ENCODE measurements at places on chromosomes 4 and X.

GRCh38 chrX:101206471-101206870 lies 13.1 kb upstream of the DRP2 start:
- no peak for DNase-seq

DNA sequence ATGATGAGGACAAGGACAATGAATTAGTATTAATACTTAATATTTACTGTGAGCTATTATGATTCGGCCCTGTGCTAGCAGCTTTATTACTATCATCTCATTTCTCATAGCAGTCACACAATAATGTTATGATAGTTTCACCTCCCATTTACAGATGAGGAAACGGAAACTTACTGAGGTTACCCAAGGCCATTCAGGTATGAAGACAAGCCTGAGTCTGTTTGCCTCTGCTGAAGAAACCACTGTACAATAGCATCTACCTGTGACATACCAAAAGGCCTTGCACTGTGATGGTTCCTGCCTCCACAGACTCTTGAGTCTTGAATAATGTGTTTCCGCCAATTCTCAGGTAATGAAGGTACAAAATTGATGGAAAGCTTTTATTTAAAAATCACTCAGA lies 248.5 kb downstream of the NPFFR2 start:
- no peak for DNase-seq

GRCh38 chr4:74012130-74012529 lies 13.7 kb upstream of the CXCL5 start:
- DNase-seq: no peak

GRCh38 chr4:127782025-127782274 lies 172 bp upstream of the HSPA4L start:
- peak; percentile 92 for DNase-seq

- no peak for DNase-seq
Measured at GRCh38 chr4:122617597-122618593, 3.0 kb downstream of the IL21 start.

GRCh38 chr4:14513471-14513870 lies 488.8 kb upstream of the CPEB2 start:
- DNase-seq: no peak

DNA sequence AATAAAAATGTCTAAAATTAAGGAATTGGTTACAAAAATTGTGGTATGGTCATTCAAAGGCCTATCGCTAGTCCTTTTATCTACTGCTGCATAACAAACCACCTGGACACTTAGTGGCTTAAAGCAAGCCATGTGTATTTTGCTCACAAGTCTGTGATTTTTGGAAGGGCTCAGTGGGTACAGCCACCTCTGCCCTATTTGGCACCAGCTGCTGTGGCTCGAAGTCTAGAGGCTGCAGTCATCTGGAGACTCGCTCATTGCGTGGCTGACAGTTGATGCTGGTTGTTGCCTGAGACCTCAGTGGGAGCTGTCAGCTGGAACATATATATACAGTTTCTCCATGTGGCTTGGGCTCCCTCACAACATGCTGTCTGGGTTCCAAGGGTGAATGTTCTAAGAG lies 60.8 kb upstream of the MID1 start:
- no peak for DNase-seq

- DNase-seq: no peak
Measured at GRCh38 chr4:129146639-129147038, 50.7 kb downstream of the C4orf33 start.

DNA sequence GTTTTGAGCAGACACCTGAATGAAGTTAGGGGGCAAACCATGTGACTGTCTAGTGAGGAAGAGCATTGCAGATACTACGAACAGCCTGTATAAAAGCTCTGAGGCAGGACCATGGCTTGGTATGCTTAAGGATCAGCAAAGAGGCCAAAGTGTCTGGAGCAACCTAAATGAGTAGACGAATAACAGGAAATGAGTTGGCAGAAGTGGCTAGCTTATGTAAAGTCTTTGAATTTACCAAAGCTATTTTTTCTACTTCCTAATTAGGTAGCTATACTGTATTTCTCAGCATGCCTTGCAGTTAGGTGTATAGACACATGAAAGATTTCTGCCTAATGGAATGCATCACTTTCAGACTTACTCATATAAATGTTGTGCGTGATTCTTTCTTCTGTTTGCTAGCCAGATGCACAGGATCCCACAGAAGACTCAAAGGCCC lies 9.3 kb upstream of the GPRIN3 start:
- no peak for DNase-seq

DNA sequence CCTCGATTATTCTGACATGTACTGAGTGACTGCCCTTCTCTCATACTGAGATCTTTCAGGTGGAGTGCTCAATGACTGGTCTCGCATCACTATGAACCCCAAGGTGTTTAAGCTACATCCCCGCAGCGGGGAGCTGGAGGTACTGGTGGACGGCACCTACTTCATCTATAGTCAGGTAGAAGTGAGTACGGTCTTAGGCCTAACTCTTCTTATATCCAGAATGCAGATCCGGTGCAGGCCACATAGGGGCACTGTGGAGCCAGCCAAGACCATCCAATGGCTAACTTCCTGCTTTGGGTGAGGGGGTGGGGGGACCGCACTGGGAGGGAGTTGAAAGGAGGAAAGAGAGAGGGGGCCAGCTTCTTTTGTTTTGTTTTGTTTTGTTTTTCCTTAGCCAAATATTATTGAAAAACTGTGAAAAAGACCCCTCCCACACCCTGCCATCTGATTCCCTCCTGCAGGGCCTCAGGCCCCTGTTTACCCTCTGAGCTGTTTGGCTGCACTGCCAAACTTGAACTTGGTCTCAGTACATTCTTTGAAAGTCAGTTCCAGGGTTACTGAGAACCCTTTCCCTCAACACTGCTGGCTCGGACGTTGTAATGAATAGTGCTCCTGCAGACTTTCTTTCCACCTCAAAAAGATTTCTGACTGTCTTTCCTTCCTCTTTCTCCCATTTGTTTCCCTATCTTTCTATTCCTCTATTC lies 16.2 kb downstream of the AWAT2 start:
- peak; percentile 55 for DNase-seq

DNA sequence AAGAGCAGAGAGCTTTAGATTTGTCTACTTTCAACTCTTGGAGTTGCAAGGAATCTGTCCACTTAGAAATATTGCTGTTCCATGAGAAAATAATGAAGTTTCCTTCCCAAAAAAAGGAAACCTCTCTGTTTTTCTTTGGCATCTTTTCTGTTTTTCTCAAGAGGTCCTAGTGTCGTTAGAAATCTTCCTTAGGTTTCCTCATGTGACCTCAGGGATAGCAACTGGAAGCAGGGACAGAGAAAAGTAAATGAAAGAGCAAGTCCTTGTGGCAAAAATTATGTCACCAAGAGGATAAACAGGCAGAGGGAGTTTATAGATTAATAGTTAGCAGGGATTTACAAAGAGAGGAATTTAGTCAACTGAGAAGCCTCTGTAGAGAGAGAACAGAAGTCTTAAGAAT lies 478.4 kb upstream of the ADGRL3 start:
- DNase-seq: no peak

GRCh38 chrX:4800756-4801155 lies 1087.3 kb upstream of the PRKX start:
- DNase-seq: no peak

DNA sequence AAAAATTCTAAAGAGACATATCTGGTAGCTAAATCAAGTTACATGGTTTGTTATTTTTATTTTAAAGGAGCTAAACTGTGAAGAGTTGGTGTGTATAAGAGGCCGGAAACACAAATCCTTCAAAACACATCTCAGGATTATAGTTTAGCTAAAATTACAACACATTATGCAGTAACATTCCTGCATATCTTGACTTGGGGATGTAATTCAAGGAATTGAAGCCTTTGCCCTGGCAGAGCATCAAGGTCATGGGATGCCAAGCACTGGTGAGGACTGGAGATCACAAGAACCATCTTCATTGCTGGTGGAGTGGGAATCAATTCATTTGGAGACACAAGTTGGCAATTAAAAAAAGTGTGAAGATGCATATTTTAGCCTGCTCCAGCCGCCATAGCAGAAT lies 86.8 kb upstream of the LSM6 start:
- DNase-seq: no peak

- no peak for DNase-seq
Measured at GRCh38 chr4:173746424-173746823, 216.4 kb upstream of the HAND2 start.

GRCh38 chrX:19554786-19555185 lies 39.5 kb upstream of the MAP3K15 start:
- DNase-seq: no peak
